ENCODE measurements at places on chromosomes 1 and 21.

DNA sequence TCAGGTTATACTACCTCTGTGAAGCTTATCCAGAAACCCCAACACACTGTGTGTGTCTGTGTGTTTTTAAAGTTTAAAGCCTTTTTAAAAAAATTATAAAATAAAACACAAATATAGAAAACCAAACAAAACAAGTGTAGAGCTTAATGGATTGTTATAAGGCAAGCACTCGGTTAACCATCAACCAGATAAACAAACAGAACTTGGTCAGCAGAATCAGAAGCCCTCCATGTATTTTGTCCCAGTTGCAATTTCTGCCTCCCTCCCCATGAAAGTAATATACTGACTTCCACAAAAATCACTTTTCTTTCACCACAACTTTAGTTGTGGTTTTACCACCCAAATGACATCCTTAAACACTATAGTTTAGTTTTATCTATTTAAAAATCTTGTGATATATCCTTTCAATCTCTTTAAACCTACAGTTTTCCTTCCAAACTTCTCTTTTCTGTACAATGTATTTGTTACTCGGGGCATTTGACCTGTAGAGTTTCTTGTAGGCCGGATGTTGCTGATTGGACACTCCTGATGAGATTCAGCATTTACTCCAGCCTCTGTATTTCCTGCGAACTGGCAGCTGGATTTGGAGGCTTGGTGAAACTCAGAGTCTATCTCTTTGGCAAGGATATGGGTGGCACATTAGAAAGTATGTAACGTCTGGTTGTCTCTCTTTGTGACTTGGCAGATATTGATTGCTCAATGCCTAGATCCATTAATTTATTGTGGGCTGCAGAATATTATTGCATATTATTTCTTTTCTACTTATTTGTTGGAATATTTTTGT lies 8.6 kb downstream of the PAPPA2 start:
- no peak overlapping the region for H3K4me3 ChIP-seq
- no peaks in the 10 kb centered on the region for H3K27me3 ChIP-seq
- DNase-seq: no peak
- H3K4me1 ChIP-seq: no peaks in the 10 kb centered on the region
- H3K27ac ChIP-seq: no peak overlapping the region

- no peak overlapping the region for H3K27ac ChIP-seq
- no peaks in the 10 kb centered on the region for H3K27me3 ChIP-seq
- peaks cover 7% of the 10 kb centered on the region for H3K4me1 ChIP-seq
- H3K4me3 ChIP-seq: no peak overlapping the region
Measured at GRCh38 chr1:208203127-208203847, 40.9 kb downstream of the PLXNA2 start.

DNA sequence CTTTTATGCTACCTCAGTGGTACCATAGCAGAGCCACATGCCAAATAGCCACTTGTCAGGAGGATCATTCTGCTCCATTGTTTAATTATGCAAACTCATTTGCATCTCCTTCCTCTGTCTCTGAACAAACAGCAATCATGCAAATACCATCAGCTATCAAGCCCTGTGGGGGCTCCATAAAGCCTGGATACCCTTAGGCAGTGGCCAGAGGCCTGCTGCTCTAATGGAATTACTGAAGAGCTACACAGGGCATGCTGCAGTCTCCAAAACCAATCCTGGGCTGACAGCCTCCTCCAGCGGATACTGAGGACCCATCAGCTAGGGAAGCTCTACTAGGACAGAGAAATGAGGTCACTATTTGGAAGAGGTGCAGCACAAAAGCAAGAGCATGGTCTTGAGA lies 376.3 kb downstream of the KCNH1 start:
- no peaks in the 10 kb centered on the region for H3K36me3 ChIP-seq
- no peaks in the 10 kb centered on the region for H3K27me3 ChIP-seq
- no peak overlapping the region for H3K27ac ChIP-seq

GRCh38 chr1:84345220-84345619 lies 43.7 kb downstream of the SAMD13 start:
- no peak for DNase-seq
- no peaks in the 10 kb centered on the region for H3K4me1 ChIP-seq
- no peaks in the 10 kb centered on the region for H3K27me3 ChIP-seq
- H3K4me3 ChIP-seq: no peak overlapping the region
- no peak overlapping the region for H3K27ac ChIP-seq

- H3K27me3 ChIP-seq: 0 out of 2 replicates have a peak, but pooled peaks cover 15% of the 10 kb centered on the region
- H3K36me3 ChIP-seq: no peaks in the 10 kb centered on the region
- H3K4me3 ChIP-seq: peak overlapping the region; percentile 75
- H3K4me1 ChIP-seq: peaks cover 19% of the 10 kb centered on the region
- no peak overlapping the region for H3K27ac ChIP-seq
Measured at GRCh38 chr1:244050014-244050834, 859 bp upstream of the ZBTB18 start.

- no peak overlapping the region for H3K4me3 ChIP-seq
- DNase-seq: no peak
- no peak overlapping the region for H3K27ac ChIP-seq
Measured at GRCh38 chr1:241308011-241308410, 49.0 kb downstream of the RGS7 start.

DNA sequence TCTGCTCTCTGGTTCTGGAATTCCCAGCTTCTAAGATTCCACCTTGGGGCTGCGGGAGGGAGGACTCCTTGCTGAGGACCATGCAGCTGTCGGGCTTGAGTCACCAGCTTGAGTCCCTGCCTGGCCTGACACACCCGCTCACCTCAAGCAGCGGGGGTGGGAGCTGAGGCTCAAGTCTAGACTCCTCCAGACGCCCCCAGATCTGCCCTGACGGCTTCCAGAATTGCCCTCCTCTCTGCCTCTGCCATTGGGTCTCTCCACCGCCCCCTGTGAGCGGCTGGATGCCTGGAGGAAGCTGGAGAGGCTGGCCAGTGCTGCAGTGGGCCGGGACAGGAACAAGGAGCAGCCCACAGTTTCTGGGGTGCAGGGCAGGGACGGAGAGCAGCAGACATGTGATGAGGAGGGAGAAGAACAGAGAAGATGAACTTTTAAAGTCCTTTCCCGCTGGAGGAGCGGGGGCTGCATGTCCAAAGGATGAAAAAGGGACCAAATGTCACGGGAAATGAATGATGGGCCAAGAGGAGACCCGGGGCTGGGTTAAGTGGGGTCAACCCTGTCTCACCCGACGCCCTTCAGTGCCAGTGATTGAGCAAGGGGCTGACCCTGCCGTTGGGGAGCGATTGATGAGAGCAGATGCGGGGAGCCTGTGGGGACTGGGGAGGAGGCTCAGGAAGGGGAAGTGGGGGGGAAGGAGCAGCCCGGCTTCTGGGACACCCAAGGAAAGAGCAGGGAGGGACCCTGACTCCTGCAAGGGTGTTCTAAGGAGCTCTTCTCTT lies 13.5 kb downstream of the CRABP2 start:
- peaks cover 69% of the 10 kb centered on the region for H3K27me3 ChIP-seq
- no peak for DNase-seq
- H3K4me3 ChIP-seq: no peak overlapping the region
- H3K4me1 ChIP-seq: no peaks in the 10 kb centered on the region
- no peaks in the 10 kb centered on the region for H3K36me3 ChIP-seq
- H3K27ac ChIP-seq: no peak overlapping the region

DNA sequence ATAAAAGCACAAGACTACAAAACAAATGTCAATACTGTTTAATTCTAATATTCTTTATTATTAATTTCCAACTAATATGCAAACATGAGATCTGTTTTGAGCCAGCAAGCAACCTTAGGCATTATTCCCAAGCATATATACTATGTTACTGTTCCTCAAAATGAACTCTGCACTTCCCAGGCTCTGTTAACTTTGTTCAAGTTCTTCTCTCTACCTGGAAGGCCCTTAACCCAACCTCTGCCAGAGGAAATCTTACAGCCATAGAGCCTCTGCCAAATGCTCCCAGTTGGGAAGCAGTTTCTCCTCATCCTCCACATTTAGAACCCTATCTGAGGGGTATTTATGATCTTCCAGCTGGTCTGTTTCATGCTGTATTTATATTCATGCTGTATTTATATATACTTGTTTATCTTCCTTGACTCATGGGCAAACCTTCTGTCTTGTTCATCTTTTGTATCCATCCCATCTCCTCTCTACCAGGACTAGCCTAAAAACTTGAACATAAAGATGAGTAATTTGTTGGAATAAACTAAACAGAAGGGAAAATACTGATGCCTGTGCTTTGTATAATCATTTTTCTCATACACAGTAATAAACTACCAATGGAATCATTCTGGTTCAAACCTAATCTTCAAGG lies 5.3 kb downstream of the IVNS1ABP start:
- no peak overlapping the region for H3K27ac ChIP-seq
- H3K36me3 ChIP-seq: peaks cover 37% of the 10 kb centered on the region
- H3K4me1 ChIP-seq: peaks cover 25% of the 10 kb centered on the region
- no peaks in the 10 kb centered on the region for H3K27me3 ChIP-seq
- H3K4me3 ChIP-seq: no peak overlapping the region
- no peak for DNase-seq

GRCh38 chr1:897226-897625 lies 26.5 kb upstream of the SAMD11 start:
- no peak overlapping the region for H3K4me3 ChIP-seq
- no peak for DNase-seq
- H3K36me3 ChIP-seq: no peaks in the 10 kb centered on the region
- H3K27ac ChIP-seq: no peak overlapping the region
- no peaks in the 10 kb centered on the region for H3K4me1 ChIP-seq

DNA sequence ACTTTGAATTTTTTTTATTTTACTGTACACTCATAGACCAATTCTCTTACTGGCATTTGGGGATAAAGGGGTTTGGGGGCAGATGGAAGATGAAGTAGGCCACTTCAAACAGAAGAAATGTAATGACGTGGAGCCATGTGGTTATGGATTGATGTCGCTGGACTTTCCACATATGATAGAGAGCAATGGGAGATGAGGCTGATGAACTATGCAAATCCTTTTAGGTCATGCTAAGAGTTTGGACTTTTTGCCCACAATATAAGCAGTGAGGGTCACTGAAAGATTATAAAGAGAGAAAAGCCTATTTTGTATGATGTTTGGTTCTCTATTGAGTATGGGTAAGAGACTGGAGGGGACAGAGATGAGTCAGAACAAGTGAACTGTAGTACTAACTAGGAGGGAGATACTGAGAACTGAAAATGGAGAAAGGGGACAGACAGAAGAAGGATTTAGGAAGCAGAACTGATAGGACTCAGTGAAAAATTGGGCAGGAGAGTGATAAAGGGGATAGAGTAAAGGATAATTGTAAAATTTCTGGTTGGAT lies 9.2 kb downstream of the C1orf21 start:
- H3K36me3 ChIP-seq: no peaks in the 10 kb centered on the region
- H3K27ac ChIP-seq: no peak overlapping the region
- no peak overlapping the region for H3K4me3 ChIP-seq
- DNase-seq: no peak
- no peaks in the 10 kb centered on the region for H3K4me1 ChIP-seq
- H3K27me3 ChIP-seq: no peaks in the 10 kb centered on the region

- no peak overlapping the region for H3K4me3 ChIP-seq
- no peaks in the 10 kb centered on the region for H3K4me1 ChIP-seq
- no peak for DNase-seq
- no peaks in the 10 kb centered on the region for H3K36me3 ChIP-seq
Measured at GRCh38 chr1:42915456-42915855, 43.2 kb downstream of the SLC2A1 start.

DNA sequence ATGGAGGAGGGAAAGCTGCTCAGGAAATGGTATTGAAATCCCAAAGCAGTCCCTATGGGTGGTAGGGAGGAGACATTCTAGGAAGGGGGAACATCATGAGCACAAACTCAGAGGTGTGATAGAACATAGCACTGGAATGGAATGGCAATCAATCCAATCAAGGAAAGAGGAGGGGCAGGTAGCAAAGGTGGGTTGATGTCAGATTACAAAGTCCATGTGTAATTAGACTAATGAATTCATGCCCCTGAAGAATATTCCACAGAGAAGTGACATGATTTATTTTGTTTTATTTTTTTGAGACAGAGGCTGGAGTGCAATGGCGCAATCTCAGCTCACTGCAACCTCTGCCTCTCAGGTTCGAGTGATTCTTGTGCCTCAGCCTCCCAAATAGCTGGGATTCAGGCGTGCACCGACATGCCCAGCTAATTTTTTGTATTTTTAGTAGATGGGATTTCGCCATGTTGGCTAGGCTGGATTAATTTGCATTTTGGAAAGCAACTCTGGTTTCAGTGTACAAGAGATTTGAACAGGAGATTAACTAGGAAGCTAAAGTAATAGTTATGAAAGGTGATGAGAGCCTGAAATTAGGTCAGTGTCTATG lies 36.1 kb downstream of the DEGS1 start:
- H3K36me3 ChIP-seq: no peaks in the 10 kb centered on the region
- no peak overlapping the region for H3K4me3 ChIP-seq
- no peaks in the 10 kb centered on the region for H3K4me1 ChIP-seq
- no peaks in the 10 kb centered on the region for H3K27me3 ChIP-seq
- no peak for DNase-seq
- no peak overlapping the region for H3K27ac ChIP-seq

DNA sequence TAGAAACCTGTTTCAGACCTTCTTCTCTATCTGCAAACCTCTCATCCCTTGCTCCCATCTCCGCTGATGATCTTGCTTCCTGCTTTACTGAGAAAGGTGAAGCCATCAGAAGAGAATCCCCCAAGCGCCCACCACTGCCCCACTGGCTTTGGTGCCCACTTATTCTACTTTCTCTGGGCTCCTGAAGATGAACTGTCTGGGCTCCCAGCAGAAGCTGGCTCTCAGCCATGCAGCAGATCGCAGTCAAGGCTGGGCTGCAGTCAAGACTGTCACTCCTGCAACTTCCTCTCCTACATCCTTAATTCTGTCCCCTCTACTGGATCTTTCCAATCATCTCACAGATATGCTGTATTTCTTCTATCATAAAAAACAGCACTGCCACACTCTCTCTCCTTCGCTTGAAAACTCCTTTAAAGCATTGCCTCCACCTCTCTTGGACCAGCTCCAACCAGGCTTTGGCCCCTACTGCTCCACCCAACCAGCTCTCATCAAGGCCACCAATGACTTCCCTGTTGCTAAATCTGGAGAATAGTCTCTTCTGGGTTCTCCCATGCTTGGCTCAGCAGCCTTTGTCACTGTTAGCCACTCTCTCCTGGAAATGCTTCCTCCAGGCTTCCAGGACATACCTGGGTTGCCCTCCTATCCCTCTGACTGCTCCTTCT lies 25.8 kb downstream of the TRIM62 start:
- no peaks in the 10 kb centered on the region for H3K27me3 ChIP-seq
- H3K36me3 ChIP-seq: no peaks in the 10 kb centered on the region
- H3K4me3 ChIP-seq: no peak overlapping the region
- no peak overlapping the region for H3K27ac ChIP-seq
- no peak for DNase-seq

- H3K27me3 ChIP-seq: peaks cover 92% of the 10 kb centered on the region
- no peak overlapping the region for H3K27ac ChIP-seq
- H3K36me3 ChIP-seq: no peaks in the 10 kb centered on the region
- no peak overlapping the region for H3K4me3 ChIP-seq
- DNase-seq: no peak
Measured at GRCh38 chr1:10839188-10839770, 42.8 kb upstream of the CASZ1 start.

All from MM.1S (cell line).